ENCODE measurements at places on chromosomes 6 and 20. TPM values are rescaled to one million over a fixed set of nuclear protein-coding genes. Genes with fewer than 3 reads are reported as not detected.

Gene CTAGE9
- not detected for total RNA-seq

Gene CDH26
- total RNA-seq = 4.1 TPM

Gene TDP2
- total RNA-seq = 42.2 TPM

Gene GFOD1
- total RNA-seq = 13.7 TPM

Gene BPIFB2
- not detected for total RNA-seq

Gene ANGPT4
- 0.21 TPM for total RNA-seq

Gene FOXA2
- total RNA-seq = not detected

Gene PEX7
- 8.6 TPM for total RNA-seq

Gene SLC35F1
- 9.1 TPM for total RNA-seq

Gene ZNF165
- 1.0 TPM for total RNA-seq

Gene SLC17A3
- not detected for total RNA-seq

Gene BCAS1
- 28.1 TPM for total RNA-seq

Gene PRSS16
- total RNA-seq = 2.0 TPM

Gene RSPO3
- total RNA-seq = 4.9 TPM

Gene IL20RA
- 4.4 TPM for total RNA-seq

Gene PSMB8
- 24.9 TPM for total RNA-seq

Gene SNAP25
- 8.6 TPM for total RNA-seq

Gene GJA1
- 160 TPM for total RNA-seq

Gene RHAG
- total RNA-seq = 1.0 TPM

Gene EBF4
- 9.3 TPM for total RNA-seq

Gene LAMP5
- 3.5 TPM for total RNA-seq

Gene C20orf202
- total RNA-seq = 0.21 TPM

Gene BANF2
- total RNA-seq = not detected

Gene HLA-DQB1
- total RNA-seq = 4.0 TPM

Gene FRMD1
- total RNA-seq = 0.21 TPM

Gene GHRH
- total RNA-seq = not detected

Gene COL20A1
- 1.2 TPM for total RNA-seq

Gene RAB44
- 0.26 TPM for total RNA-seq

Gene PSMB9
- total RNA-seq = 6.7 TPM

Gene TRAPPC3L
- 0.42 TPM for total RNA-seq

Gene BMP5
- total RNA-seq = 78.7 TPM

Gene SLC22A16
- 0.63 TPM for total RNA-seq

Gene HLA-DQA2
- 0.95 TPM for total RNA-seq

Gene MCCD1
- total RNA-seq = not detected

Gene PNISR
- 268 TPM for total RNA-seq

Gene RRBP1
- total RNA-seq = 147 TPM

Gene RNF144B
- total RNA-seq = 13.2 TPM

Gene MLN
- not detected for total RNA-seq

Gene LPIN3
- total RNA-seq = 4.7 TPM

Gene TFAP2A
- 1.6 TPM for total RNA-seq

Gene CFB
- total RNA-seq = 6.5 TPM

Gene KCNQ2
- 2.1 TPM for total RNA-seq

Gene SLC22A3
- total RNA-seq = 11.0 TPM

Gene ULBP1
- total RNA-seq = 0.16 TPM

Measured in urinary bladder (tissue), 4 donors.